Activated CD4-positive, alpha-beta T cell treated with anti-CD3 and anti-CD28 coated beads for 48 hours (primary cell): ENCODE measurements at places on chromosomes 6 and 20.

GRCh38 chr6:9834233-9834632, 580.6 kb downstream of the TFAP2A start:
- DNase-seq: no peak

- DNase-seq: peak; percentile 55
Observed at GRCh38 chr6:25250878-25251277, 28.3 kb upstream of the CARMIL1 start.

- DNase-seq: no peak
Observed at GRCh38 chr6:18132346-18132745, 9.9 kb upstream of the NHLRC1 start.

DNA sequence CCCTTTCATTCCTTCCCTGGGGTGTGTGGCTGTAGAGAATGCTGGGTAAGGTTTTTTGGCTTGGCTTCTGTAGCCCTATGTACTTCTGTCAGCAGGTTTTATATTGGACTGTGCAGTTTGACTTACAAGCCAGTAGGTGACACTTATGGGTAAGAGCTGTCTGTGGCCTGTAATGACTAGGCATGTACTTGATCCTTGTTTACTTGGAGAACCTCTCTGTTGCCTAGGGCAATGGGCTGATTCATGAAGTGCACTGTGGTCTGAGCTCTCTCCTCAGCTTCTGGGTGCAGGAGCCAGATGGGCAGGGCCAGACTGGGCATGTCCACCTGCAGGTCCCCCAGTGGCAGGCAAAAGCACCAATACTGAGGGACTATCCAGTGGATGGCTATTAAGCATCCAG, 544.6 kb downstream of the ADGRB3 start:
- no peak for DNase-seq

GRCh38 chr6:20840675-20841074, 306.4 kb downstream of the CDKAL1 start:
- no peak for DNase-seq

GRCh38 chr6:6966127-6966526, 141.6 kb upstream of the RREB1 start:
- no peak for DNase-seq

DNA sequence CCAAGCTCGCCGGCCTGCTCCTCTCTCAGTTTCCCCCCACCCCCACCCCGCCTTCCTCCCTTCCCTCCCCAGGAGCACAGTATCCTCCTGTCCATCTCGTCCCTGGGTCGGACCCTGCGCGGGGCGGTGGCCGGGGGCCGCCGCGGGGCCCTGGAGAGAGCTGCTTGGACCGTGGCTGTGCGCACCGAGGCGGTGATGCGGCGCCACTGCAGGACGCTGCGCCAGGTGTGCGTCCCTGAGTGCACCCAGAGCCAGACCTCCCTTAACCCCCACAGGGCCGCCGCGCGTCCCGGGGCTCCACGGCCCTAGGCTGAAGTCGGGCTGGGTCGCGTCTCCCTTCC, 2.2 kb downstream of the C20orf204 start:
- DNase-seq: no peak

DNA sequence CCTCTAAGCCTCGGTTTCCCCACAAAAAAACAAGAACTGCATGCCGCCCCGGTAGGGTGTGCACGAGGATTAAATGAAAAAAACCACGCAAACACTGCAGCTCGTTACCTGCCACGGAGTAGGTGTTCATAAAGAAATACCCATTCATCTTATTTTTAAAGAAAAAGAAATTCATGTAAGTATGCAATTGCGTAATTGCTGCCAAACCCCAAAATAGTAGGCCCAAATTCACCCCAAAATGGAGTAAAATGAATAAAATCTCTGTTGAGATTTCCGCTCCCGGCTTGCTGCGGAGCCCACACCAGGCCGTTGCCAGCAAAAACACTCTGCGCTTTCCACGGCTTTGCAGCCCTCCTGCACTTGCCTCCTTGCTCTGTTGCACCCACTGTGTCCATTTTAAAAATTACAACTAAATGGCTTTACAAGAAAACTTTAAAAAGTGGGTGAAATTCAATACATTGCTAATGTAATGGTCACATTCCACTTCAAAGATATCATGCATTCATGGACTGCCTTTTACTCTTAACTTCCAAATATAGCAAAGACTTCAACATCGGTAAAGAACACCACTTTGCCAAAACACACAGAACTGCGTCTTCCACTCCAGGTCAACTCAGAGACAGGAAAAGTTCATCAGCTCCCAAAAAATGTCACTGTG, 125.0 kb downstream of the ZMYND8 start:
- DNase-seq: no peak

- no peak for DNase-seq
Observed at GRCh38 chr6:156617376-156617775, 159.8 kb upstream of the ARID1B start.

- DNase-seq: no peak
Observed at GRCh38 chr6:1678201-1678600, 68.5 kb downstream of the FOXC1 start.

DNA sequence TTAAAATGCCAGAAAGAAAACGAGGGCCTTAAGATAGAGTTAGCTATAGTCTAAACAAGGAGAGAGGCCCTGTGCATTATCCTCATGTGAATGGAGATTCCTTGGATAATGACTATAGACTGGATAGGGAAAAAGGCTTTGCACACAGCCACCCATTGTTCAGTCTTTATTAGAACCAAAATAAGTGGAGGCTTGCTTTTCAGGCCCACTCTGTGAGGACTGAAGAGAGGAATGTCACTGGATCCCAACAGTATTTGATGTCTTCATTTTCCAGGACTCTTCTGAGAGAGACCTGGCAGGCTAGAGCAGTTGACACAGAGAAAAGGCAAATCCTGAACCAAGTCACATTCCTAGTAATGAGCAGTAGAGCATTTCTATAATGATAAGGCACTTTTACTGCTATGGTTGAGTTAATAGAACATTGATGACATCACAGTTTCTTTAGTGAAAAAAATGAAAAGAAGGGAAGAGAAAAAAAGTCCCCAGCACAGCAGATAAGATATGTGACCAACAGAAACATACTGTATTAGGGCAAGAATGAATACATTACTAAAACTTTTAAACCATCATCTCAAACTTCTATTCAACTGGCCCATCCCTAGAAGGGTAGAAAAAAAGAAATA, 315.1 kb downstream of the EPHA7 start:
- no peak for DNase-seq

- no peak for DNase-seq
Observed at GRCh38 chr20:35005463-35005961, 49.8 kb downstream of the MYH7B start.

DNA sequence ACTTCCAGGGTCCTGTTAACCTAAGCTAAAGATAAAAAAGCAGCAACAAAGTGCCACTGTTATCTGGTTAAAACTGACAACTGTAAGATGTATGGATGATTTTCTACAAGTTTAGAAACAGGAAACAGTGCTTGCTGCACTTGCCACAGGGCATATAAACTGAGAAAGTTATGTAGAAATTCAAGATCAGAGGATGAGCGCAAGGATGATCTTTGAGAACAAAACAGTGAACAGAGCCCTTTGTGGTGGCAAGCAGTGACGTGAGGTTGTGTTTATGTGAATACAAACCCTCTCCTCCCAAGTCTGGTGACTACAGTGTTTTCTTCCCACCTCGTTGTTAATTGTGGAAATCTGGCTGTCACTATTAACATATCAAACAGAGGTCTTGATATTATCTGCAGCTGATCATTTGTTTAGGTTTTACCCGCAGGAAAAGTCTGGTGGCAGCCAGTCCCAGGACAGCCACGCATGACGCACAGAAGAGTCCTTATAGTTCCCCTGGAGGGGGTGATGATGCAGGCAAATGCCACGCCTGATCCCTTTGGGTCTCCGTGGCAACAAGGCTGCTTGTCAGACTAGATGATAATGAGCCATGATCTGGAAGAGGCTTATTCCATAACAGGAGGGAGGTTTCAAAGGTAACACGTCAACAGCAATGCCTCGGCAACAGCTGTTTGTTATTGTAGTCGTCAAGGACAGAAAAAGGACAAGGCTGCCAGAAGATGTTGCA, 43.1 kb upstream of the TNFAIP3 start:
- DNase-seq: peak; percentile 71

DNA sequence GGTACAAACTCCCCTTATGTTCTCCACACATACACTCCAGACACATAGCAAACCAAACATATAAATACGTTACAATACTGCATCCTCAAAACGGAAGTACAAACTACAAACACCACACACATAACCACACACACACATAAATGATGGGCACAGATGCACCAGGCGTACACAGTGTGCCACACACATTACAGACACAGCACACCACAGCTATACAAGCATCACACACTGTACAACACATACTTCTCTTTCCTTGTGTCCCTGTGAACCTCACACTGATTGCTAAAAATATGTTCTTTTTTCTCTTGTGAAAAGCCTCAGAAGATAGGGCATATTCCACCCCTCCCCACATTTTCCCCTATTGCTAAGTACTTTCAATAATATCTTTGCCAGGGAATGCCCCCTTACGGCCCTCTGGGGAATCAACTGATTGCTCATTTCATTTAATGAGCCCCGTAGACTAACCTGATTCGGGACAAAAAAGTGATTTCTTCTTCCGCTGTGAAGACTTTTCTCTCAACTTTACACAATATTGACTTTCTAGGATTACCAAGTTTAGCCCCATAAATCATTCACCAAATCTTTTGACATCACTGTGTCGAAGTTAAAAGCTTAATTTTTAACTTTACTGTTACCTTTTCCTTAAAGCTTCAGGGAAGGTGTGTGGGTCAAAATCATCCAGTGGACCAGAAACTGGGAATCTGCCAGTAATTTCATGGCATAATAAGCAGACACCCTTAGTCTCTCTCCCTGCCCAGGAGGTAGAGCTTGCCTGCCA, at the start of gene SLC17A1:
Gene SLC17A1, minus strand, starts transcription at position 521 of the 775 bp plus-strand sequence. CDS start 1,495 bp downstream, outside the sequence.
- no peak for DNase-seq

- no peak for DNase-seq
Observed at GRCh38 chr6:43869792-43870659, 100.0 kb downstream of the VEGFA start.

DNA sequence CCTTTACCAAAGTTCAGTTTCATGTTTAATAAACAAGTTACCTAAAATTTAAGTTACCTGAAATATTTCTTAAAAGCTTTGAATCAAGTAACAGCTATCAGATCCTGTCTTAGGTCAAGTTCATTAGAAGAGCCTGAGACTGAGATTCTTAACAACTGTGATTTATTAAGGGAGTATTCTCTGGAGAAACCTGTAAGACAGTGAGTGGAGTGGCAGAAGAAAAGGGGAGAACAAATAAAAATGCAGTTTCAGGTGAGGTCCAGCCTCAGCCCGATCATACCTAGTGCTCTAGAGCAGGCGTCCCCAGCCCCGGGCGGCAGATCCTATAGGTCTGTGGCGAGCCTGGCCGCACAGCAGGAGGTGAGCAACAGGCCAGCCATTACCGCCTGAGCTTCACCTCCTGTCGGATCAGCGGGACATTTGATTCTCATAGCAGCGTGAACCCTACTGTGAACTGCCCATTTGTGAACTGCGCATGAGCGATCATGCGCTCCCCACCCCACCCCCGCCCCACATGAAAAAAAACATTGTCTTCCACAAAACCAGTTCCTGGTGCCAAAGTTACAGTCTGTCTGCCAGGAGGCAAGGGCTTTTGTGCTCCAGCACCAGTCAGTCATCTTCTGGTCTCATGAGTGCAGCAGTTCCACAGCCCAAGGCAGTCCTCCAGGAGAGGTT, 59.2 kb upstream of the ADGRB3 start:
- DNase-seq: no peak

DNA sequence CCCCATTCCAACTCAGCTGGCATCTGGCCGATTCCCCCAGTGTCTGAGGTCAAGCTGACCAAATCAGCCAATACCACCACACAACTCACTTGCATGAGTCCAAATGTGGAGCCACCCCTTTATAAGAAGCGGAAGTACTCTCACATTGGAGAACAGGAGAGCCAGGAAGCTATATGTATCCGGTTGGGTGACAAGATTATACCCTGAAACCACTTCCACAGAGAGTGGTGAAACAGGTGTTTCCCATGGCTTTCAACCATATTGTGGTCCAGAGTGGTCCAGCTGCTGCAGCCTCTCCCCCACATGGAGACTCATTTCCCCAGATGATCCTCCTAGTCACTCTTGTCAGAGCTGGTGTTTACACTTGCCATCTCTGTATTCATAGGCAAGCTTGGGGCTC, 24.0 kb upstream of the SERINC1 start:
- no peak for DNase-seq

DNA sequence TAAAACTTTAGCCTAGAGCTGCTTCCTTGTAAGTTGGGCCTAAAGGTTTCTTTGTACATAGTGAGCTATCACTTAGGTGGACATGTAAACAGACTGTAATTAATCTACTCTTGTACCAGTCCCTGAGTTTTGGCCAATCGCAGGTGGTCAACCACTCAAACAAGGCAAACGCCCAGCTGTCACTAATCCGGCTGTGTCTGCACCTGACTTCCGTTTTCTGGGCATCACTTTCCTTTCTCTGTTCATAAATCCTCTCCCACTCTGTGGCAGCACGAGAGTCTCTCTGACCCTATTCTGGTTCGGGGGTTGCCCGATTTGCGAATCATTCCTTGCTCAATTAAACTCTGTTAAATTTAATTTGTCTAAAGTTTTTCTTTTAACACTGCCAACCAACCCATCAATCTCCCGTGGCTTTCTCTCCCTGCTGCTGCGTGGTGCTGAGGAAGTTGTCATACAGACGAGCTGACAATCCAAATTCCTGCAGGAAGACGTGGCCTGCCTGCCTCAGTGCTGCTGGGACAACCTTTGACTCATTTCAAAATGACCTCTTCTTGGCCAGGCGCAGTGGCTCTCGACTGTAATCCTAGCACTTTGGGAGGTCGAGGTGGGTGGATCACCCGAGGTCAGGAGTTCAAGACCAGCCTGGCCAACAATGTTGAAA, 206.3 kb downstream of the QKI start:
- no peak for DNase-seq

DNA sequence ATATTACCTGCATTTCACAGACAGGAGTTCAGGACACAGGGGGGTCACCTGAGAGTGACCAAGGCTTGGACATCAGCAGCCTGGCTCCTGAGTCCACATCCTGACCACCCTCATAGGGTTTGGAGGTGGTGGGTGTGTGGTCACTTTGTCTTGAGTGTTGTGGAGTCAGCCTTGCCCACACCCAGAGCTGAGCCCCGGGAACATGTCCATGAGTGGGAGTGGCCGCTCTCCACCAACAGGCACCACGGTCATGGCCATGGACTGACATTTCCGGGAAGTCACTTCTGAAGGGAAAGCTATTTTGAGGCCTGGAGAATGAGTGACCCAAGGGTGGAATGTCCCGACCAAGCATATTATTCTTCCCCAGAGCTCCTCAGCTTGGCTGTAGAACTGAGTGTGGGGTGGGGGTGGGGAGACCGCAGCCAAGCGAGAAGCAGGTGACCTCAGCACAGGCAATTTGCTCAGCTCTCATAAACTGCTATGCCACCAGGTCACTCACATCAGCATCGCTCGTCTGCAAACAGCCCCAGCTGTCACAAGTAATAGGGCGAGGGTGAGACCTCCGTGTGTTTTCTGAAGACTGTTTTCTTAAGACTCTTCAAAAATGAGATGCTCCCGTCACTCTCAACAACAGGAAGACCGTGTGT, 348.6 kb upstream of the CDH4 start:
- DNase-seq: no peak

DNA sequence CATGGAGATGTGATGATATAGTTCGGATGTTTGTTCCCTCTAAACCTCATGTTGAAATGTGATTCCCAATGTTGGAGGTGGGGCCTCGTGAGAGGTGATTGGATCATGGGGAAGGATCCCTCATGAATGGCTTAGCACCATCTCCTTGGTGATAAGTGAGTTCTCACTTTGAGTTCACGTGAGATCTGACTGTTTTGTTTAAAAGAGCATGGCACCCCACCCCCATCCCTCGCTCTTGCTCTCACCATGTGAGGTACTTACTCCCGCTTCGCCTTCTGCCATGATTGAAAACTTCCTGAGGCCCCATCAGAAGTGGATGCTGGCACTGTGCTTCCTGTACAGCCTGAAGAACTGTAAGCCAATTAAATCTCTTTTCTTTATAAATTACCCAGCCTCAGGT, 10.9 kb downstream of the SLC32A1 start:
- no peak for DNase-seq
